A549 treated with RU486 at 1 μM for 4 hours (cell line): ENCODE measurements at places on chromosomes 2 and 18. TPM values are rescaled to one million over a fixed set of nuclear protein-coding genes. Genes with fewer than 3 reads are reported as not detected.

The EFR3B gene
- total RNA-seq, result 11.7 to 14.9 TPM (median 13.9 TPM) in 5 replicates

The TWIST2 gene
- 11.0 to 21.1 TPM (median 20.6 TPM) in 5 replicates for total RNA-seq

The ACMSD gene
- total RNA-seq, result not detected in 5 replicates

The GIGYF2 gene
- 20.0 to 31.2 TPM (median 27.2 TPM) in 5 replicates for total RNA-seq

The NCOA1 gene
- 8.4 to 10.0 TPM (median 9.2 TPM) in 5 replicates for total RNA-seq

The FZD7 gene
- 4.9 to 7.8 TPM (median 7.3 TPM) in 5 replicates for total RNA-seq

The ALPG gene
- total RNA-seq, result 0.08 to 0.30 TPM (median 0.14 TPM) in 5 replicates

The SPC25 gene
- 9.7 to 21.8 TPM (median 19.9 TPM) in 5 replicates for total RNA-seq

The CRYBA2 gene
- total RNA-seq, result 0.54 TPM in 1 of 5 replicates, not detected in the others

The HRH4 gene
- total RNA-seq, result 0.02 TPM in 1 of 5 replicates, not detected in the others

The BCL11A gene
- 0.31 to 0.54 TPM (median 0.37 TPM) in 3 of 5 replicates, not detected in the others for total RNA-seq

The GPR155 gene
- 0.09 to 1.5 TPM (median 0.34 TPM) in 5 replicates for total RNA-seq

The IL1F10 gene
- total RNA-seq, result not detected in 5 replicates

The NOTO gene
- 0.09 TPM in 1 of 5 replicates, not detected in the others for total RNA-seq

The SPP2 gene
- not detected in 5 replicates for total RNA-seq

The UGP2 gene
- 67.6 to 97.3 TPM (median 86.4 TPM) in 5 replicates for total RNA-seq

The TGFA gene
- 7.9 to 9.5 TPM (median 8.7 TPM) in 5 replicates for total RNA-seq

The COL6A3 gene
- total RNA-seq, result 0.03 to 0.18 TPM (median 0.09 TPM) in 5 replicates

The HAAO gene
- not detected in 5 replicates for total RNA-seq

The INHA gene
- 0.17 to 0.81 TPM (median 0.51 TPM) in 5 replicates for total RNA-seq

The OTOF gene
- 0.05 to 0.13 TPM (median 0.07 TPM) in 4 of 5 replicates, not detected in the other for total RNA-seq

The GNAL gene
- total RNA-seq, result 4.0 to 6.8 TPM (median 6.2 TPM) in 5 replicates

The TTC21B gene
- total RNA-seq, result 3.8 to 7.8 TPM (median 4.8 TPM) in 5 replicates

The CD8A gene
- 0.21 to 0.34 TPM (median 0.32 TPM) in 5 replicates for total RNA-seq

The SKOR2 gene
- not detected in 5 replicates for total RNA-seq

The SULT1C4 gene
- 0.08 TPM in 1 of 5 replicates, not detected in the others for total RNA-seq

The SERPINB4 gene
- total RNA-seq, result 0.11 to 0.18 TPM (median 0.15 TPM) in 4 of 5 replicates, not detected in the other

The CCT7 gene
- total RNA-seq, result 568 to 901 TPM (median 612 TPM) in 5 replicates

The TET3 gene
- total RNA-seq, result 4.5 to 7.5 TPM (median 7.2 TPM) in 5 replicates

The SLC14A1 gene
- total RNA-seq, result not detected in 5 replicates

The NAT8 gene
- not detected in 5 replicates for total RNA-seq

The HPCAL1 gene
- 85.7 to 141 TPM (median 121 TPM) in 5 replicates for total RNA-seq

The TMEM37 gene
- 1.5 to 2.7 TPM (median 2.2 TPM) in 5 replicates for total RNA-seq

The FASTKD1 gene
- 15.8 to 22.9 TPM (median 21.1 TPM) in 5 replicates for total RNA-seq

The CCDC85A gene
- total RNA-seq, result 0.10 to 0.13 TPM (median 0.12 TPM) in 5 replicates

The FN1 gene
- total RNA-seq, result 153 to 242 TPM (median 177 TPM) in 5 replicates

The VWA3B gene
- 0.51 to 0.77 TPM (median 0.62 TPM) in 3 of 5 replicates, not detected in the others for total RNA-seq

The ATP6V1B1 gene
- 0.32 to 2.5 TPM (median 2.1 TPM) in 5 replicates for total RNA-seq

The PPP1R1C gene
- 1.7 to 3.3 TPM (median 1.8 TPM) in 5 replicates for total RNA-seq

The SAG gene
- not detected in 5 replicates for total RNA-seq

The DPP10 gene
- total RNA-seq, result not detected in 5 replicates

The RMDN2 gene
- 2.4 to 6.3 TPM (median 5.0 TPM) in 5 replicates for total RNA-seq

The SPATA3 gene
- total RNA-seq, result not detected in 5 replicates

The SMIM21 gene
- not detected in 5 replicates for total RNA-seq

The DSG1 gene
- not detected in 5 replicates for total RNA-seq

The DSC1 gene
- not detected in 5 replicates for total RNA-seq

The QPCT gene
- 17.2 to 23.1 TPM (median 18.9 TPM) in 5 replicates for total RNA-seq

The MYOM1 gene
- total RNA-seq, result 0.07 to 0.25 TPM (median 0.08 TPM) in 5 replicates

The C2orf78 gene
- total RNA-seq, result not detected in 5 replicates

The SLC9A2 gene
- total RNA-seq, result 1.9 to 3.4 TPM (median 3.1 TPM) in 5 replicates

The UGT1A10 gene
- 0.15 to 0.17 TPM in 2 of 5 replicates, not detected in the others for total RNA-seq

The CRACDL gene
- 0.32 to 1.4 TPM (median 0.52 TPM) in 5 replicates for total RNA-seq
